Renal pelvis (tissue), 12 donors: ENCODE measurements at places on chromosomes 3 and 15.

DNA sequence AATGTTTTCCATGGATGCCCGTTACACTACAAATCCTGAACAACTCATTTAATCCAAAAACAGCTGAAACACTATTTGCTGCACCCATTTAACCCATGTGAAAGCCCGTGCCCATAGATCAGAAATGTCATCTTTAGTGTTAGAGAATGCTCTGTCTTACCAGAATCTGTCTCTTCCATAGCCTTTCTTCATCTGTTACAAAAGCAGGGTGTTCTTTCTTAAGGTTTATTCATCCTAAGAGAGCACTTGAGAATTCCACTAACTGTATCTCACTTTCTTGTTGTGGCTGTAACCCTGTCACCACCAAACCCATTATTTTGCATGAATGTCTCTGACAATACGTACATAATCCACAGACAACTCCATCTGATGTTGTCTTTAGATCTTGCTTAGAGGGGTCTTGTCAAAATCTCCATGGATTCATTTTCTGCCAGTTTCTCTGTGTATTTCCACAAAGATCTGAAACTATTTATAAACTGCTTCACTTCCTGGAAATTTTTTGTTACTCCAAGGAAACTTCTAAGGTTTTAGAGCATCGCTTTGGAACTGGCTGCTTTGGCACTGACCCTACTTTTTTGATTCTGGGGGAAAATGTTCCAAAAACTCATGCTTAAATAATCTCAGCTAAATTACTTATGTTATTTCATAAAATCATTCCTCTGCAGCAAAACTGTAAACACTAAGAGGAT lies 167.8 kb upstream of the CCDC54 start:
- DNase-seq: no peak

DNA sequence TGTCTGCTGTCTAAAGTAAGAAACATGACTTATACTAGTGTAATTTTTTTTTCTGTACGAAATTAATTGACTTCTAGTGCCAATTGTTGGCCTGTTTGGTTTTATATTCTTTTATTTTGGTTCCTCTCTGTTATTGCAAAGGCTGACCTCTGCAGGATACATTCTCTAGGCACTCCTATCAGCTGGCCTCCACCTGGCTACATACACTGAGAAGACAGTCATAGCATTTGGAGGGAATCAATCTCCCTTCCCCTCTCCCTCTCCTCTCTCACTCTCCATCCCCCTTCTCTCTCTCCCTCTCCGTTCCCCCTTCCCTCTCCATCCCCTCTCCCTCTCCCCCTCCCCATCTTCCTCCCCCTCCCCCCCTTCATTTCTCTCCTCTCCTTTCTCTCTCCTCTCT lies 116.7 kb downstream of the MCTP2 start:
- DNase-seq: no peak

DNA sequence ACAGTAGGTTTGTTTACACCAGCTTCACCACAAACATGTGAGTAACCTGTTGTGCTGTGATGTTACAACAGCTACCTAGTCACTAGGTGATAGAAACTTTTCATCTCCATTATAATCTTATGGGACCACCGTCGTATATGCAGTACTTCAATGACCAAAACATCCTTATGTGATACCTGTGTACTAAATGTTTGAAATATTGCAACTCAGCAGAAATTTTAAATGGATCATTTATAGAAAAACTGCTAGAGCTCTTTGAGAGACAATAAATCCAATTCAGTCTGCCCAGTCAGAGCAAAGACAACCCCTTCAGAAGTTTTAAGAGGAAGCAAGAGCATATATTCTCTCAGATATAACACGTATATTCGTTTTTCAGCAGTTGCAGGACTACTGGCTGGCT lies 73.4 kb downstream of the THBS1 start:
- no peak for DNase-seq

DNA sequence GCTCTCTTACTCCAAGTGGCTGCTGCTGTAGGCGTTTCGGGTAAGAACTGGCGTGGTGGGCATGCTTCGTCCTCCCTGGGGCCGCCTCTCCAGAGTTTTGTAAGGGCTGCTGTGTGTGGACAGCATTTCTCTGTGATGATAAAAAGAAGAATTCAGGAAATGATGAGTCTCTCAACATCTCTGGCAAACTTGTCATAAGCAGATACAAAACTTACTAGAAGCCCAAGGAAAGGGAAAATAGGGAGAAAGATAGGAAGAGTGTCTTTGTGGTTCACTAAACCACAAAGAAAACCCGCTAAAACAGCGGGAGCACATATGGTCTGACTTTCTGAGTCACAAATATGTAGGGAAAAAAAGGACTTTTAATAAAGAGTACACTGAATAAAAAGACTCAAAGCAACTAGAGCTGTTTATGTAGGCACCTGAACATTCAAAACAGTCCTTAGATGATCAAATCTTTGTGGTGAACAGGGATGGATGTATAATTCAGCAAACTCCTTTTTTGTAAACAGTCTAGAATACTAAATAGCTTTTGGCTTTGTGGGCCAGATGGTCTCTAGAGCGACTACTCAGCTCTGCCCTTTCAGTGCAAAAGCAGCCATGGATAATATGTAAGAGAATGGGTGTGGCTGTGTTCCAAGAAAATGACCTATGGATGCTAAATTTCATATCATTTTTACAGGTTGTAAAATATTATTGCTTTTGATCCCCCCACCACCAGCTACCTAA lies 60.4 kb upstream of the LMOD3 start:
- no peak for DNase-seq

- DNase-seq: no peak
Observed at GRCh38 chr15:87633525-87633924, 623.0 kb downstream of the NTRK3 start.
